ENCODE measurements at places on chromosomes 12 and 14.

- no peak for DNase-seq
Observed at GRCh38 chr14:50821510-50822464, 9.2 kb downstream of the NIN start.

- DNase-seq: no peak
Observed at GRCh38 chr12:22518998-22519397, 25.3 kb downstream of the C2CD5 start.

- DNase-seq: no peak
Observed at GRCh38 chr14:32920696-32921276, 17.9 kb upstream of the NPAS3 start.

GRCh38 chr12:103130564-103130963, 173.1 kb downstream of the ASCL1 start:
- no peak for DNase-seq

DNA sequence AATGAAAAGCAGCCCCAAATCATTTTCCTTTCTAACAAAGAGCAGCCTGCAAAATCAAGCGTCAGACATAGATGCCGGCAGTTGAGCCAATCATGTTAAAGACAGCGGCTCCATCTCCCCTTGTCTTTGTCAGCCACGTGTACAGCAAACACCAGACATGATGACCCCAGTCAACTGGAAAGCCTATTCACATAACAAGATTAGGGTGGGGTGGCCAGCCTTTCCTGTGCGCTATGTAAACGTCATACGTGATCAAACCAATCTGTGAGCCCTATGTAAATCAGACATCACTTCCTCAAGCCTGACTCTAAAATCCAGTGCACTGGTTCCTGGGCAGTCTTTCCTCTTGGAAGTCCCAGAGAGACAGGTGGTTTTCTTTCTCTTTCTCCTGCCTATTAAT, 9.9 kb upstream of the FICD start:
- DNase-seq: no peak

DNA sequence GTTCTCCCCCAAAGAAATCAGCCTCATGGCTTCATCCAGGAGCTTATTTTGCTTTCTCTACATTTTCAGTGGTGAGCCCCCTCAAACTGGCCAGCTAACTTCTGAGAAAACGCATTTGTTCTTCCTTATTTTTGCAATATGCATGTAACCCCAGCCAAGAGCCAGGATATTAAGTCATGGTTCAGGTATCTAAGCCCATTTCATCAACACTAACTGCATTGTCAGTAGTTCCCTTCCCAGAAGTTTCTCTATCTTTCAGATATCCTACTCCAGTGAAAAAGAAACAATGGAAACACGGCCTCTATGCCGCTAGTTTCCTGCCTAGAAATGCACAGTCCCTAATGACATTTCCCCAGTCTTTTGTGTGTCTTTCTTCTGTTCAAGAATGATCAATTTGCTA, 102.8 kb upstream of the RASSF8 start:
- no peak for DNase-seq

- no peak for DNase-seq
Observed at GRCh38 chr12:6340032-6340638, 1.7 kb downstream of the TNFRSF1A start.

DNA sequence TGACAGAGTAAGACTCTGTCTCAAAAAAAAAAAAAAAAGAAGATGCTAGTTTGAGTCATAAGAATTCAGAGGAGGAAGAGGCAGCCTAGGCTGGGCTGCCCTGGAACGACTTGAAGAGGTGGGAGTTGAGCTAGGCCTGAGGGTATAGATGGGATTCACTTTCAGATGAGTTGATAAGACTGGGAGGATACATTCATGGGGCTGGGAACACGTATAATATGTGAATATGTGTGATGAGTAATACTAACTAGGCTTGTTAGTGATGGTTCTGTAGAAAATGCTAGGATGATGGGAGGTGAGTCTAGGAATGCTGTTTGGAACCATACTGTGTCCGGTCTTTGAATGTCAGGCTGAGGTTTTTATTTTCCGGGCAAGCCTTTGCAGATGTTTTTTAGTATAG, 9.0 kb downstream of the PLEKHA5 start:
- no peak for DNase-seq

GRCh38 chr12:121467638-121468498, 68.0 kb downstream of the RNF34 start:
- no peak for DNase-seq

- DNase-seq: no peak
Observed at GRCh38 chr12:48001505-48002413, 2.5 kb downstream of the COL2A1 start.

GRCh38 chr12:105235281-105235731, 668 bp downstream of the APPL2 start:
- no peak for DNase-seq

DNA sequence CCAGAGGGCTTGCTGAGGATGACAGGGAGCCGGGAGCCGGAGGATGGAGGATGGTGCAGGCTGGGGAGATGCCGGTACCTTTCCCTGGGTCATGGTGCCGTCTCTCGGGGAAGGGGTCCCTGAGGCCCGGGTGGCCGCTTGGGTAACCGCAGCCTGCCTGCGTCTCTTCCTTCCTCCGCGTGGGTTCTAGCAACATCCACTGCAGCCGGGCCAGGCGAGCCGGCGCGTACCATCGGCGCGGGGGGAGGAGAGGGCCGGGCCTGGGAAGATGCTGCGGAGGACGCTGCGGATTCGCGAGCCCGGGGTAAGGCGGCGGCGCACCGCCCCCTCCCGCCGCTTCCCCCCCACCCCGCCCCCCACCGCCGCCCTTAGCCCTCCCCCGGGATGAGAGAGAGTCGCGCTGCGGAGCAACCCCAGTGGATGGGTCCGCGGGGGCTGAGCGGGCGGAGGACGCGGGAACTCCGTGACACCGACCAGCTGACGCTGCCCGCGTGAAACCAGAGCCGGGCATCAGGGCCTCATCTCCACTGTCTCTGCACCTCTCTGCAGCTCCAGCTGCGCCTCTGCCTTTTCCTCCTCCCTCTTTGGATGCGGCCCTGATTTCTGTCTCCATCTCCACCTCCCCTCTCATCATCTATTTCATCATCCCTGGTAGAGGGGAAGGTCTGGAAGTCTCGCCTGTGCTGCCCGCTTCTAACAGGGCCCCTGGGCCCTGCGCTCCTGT, at the start of gene FAIM2:
Gene FAIM2, minus strand, starts transcription at position 201 of the 724 bp plus-strand sequence. Its CDS starts 108 bp downstream, at position 93.
- DNase-seq: peak; percentile 6

DNA sequence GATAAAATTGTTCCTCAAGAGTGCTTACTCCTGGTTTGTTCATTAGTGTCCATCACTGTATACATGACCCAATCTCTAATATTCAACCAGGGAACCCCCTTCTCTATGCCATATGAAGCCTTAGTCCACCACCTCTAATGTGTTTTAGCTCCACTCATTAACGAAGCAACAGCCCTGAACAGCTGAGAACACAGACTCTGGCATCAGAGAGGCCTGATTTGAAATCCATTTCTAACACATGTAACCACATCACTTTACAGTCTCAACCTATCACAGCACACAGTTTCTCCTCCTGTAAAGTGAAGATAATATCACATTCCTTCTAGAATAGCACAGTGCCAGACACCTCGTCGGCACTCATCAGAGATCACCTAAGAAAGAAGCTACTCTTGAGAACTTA, 64.3 kb downstream of the C2CD5 start:
- no peak for DNase-seq

DNA sequence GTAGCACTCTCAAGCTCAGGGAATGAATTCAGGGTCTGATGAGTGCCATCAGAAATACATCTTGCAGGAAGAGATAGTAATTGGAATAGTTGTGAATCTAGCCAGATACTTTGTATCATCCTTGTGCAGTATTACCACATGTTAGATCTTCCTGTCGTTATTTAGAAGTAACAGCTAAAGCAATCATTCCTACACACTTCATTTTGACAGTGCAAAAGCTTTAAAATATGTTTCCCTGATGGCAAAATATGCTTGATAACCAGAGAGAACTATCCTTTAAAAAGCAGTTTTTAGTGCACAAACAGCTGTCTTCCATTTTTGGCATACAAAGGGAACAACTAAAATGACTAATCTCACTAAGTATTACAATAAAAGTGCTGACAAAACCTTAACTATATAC, 149.5 kb upstream of the SLC38A2 start:
- DNase-seq: no peak

DNA sequence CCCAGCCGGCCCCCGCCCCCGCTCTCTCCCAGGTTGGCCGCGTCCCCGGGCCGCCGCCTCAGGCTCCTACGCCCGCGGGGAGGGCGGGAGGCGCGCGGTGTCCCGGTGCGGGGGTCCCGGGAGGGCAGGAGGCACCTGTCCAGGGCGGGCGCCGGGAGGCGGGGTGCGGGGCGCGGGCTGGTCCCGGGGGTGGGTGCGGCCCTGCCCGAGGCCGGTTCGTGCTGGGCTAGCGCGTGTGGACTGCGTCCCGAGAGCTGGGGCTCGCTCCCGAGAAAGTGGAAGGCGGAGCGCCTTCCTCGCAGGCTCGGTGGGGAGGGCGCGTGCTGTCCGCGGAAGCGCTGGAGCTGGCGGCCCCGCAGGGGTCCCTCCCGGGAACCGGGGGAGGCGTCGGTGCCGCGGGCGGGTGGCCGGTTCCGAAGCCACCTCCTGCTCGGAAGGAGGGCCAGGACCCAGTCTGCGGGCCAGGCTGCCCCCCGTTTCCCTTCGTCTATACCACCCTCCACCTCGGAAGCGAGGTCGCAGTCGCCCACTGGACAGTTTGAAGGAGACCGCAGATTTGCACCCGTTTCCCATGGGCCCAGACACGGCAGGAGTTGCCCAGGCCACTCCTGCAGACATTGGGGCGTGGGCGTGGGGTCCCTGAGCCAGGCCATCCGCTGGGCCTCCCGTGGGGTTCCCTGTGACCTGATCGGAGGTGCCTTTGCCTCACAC, 636 bp downstream of the ZFYVE21 start:
- no peak for DNase-seq

DNA sequence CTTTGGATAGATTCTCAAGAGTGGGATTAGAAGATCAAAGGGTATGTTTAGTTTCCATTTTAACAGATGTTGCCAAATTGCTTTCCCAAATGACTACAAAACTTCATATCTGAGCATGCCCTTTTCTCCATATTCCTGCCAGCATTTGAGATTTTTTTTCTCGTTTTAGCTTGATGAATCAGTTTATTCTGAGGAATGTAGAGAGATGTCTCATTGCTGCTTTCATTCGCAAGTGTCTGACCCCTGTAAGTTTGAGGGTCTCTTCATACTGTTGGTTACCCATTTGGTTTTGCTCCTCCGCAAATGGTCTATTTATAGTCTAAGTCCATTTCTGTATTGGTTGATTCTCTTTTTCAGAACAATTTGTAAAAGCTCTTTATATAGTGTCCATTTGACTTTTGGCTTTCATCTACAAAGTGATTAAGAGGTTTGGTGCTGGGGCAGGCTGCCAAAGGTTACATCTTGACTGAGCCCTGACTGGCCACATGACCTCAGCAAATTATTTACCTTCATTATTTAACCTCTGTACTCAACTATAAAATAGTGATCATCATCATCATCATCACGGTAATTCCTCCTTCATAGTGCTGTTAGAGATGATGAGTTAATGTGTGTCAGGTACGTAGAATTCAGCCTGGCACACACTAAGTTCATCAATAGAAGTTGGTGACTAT, 33.6 kb downstream of the HCAR2 start:
- DNase-seq: no peak

DNA sequence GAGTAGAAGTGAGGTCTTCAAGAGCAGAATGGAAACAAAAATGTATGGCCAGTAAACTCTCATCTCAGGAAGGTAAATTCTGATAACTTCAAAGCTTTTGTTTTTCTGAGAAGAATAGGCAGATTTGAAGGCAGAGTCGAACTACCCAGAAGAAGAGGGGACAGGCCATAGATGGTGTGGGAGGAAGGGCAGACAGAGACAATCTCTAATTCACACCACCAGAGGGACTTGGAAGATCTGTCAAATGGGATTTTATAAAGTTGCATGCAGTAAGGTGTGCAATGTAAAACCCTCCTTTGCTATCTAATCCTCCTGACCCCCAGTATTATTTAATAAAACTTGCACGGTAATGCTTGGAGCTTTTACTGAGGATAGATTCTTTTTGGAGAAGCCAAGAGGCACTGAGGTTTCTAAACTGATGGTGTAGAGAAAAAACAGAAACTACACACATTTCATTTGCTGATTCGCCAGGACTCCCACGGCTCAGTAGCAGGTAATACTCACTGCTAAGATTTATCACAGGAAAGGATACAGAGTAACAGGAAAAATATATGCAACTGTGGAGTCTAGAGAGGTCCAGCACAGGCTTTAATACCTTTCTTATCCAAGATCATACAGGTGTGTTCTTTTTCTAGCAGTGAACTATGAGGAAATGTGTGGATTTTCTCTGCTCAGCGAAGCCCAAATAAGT, 18.3 kb downstream of the SLC38A2 start:
- no peak for DNase-seq

DNA sequence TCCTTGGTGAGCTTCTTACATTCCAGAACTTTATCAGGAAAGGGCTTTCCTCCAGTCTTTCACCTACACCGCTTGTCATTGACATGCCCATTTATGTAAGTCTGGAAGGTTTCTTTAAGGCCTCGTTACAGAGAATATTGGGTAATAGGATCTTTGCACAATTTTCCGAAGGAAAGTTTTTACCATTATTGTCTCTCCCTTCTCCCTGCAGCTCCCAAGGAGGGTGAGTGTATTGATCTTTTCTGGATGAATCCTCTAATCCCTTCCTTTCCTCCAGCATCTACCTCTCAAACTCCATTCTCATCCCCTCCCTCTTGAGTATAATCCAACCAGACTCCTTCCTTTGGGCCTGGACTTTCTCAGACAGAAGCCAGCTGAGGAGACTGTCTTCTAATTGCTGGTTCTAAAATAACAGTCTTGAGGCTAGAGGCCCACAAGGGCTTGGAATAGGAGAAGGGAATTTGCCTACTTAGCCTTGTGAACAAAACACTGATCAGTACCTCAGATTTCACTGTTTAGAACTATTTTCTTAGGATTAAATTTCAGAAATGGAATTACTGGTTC, 21.8 kb downstream of the WNK1 start:
- DNase-seq: no peak

All from stimulated activated CD4-positive, alpha-beta T cell treated with anti-CD3 and anti-CD28 coated beads, TNF-alpha, amount 100 ng/mL, for 48 hours (primary cell).